ENCODE measurements at places on chromosomes 5 and 9.

GRCh38 chr9:69030851-69031645 lies 4.5 kb upstream of the FXN start:
- DNase-seq = no peak

- DNase-seq = no peak
These were observed 5.2 kb downstream of the SPATA31E1 start for GRCh38 chr9:87887661-87888480.

GRCh38 chr9:251398-251797 lies 36.7 kb downstream of the DOCK8 start:
- no peak for DNase-seq

DNA sequence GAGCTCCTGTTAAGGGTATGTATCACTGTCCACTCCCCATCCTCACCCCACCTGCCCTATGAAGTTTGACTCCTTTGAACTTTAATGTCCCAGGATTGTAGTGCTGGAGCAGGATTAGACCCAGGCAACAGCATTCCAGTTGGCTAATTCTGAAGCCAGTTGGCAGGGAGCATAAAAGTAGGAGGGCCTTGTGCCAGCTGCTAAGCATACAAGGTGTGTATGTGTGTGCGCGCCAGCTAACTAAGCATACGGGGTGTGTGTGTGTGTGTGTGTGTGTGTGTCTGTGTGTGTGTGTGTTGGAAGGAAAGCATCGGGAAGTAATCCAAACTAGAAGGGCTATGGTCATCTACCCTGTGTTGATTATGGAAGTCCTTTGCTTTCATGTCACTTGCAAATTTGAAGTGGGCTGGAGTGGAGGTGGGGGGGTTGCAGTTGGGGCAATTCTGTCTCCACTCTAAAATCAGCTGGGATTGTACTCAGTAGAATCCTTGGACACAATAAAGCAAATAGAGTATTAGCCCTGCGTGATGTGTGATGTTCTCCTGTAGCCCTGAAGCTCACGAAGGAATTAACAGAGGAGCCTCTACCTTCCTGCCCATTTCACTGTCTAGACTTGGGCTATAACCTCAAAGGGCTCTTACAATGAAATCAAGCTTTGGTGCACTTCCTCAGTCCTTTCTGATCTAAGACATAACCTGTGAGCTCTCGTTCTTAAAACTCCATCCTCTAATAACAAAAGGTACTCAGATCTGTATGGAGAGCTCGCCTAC lies 26.9 kb downstream of the HMGCR start:
- DNase-seq = no peak

GRCh38 chr9:2036844-2037243 lies 21.7 kb downstream of the SMARCA2 start:
- DNase-seq = no peak

GRCh38 chr9:76772686-76773445 lies 8.6 kb downstream of the PCA3 start:
- DNase-seq = no peak

DNA sequence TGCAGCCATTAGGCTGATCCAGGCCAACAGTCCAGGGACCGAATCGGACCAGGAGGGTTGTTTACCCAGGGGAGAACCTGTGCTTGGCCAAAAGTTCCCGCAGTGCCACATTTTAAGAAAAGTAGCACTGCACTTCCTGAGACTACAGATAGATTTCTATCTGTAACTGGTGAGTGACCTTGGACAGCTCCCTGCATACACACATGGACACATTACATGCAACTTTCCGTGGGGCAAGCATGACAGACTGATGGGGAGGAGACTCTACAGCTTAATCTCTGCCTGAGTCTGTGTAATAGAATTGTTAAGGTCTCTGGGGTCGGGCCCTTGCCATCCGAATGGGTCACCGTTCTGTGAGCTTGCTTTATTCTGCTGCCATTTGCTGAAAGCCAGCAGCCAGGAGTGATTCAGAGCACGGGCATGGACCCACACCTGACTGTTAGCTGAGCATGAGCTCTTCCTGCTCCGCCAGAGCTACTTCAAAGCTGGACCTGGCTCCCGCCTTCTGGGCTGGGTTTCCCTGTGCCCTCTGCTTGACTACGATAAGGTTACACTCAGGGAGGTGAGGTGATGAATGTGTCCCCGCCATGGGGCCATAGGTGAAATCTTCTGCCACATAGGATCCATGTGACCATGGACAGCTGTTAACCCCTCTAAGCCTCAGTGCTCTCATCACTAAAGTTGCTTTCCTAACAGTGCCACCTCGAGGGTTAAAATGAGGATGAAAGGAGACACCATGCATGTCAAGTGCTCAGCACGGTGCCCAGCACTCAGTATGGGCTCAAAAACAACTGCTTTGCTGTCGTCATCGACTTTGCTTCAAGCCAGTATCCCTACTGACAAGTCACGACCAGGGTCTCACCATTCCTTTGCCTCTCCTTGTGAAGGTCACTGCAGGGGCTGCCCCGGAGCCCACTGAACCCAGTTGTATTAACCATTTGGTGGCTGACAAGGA lies 200.0 kb downstream of the MELK start:
- DNase-seq = no peak

DNA sequence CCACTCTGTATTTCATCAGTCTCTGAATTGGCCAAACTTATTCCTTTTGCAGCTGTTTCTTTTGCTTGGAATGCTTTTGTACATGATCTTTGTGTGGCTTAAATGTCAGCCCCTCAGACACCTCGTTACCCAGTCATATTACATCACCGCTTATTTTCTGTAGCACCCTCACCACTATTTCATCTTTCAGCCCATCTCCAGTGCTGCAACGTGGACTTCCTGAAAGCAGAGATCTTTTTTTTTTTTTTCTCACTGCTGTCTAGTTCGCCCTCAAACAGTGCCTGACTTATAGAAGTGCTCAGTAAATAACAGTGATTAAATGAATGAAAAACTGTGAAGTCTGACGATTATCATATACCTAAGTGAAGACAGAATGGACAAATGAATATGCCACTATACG lies 835 bp downstream of the SRA1 start:
- DNase-seq = no peak

GRCh38 chr9:70079417-70080037 lies 35.9 kb downstream of the MAMDC2 start:
- no peak for DNase-seq

DNA sequence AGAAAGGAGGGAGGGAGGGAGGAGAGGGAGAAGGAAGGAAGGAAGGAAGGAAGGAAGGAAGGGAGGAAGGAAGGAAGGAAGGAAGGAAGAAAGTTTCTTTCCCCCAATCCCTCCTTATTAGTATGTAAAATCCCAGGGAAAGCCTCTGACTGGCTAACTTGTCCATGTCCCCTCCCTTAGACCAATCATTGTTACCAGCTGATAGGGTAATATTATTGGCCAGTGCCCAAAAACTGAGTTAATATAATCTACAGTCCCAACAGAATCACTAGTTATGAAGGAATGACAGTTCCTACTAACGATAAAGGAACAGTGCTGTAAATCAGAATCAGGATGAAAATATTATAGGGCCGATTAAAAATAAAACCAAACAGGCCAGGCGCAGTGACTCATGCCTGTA lies 53.6 kb upstream of the CCNG1 start:
- no peak for DNase-seq

DNA sequence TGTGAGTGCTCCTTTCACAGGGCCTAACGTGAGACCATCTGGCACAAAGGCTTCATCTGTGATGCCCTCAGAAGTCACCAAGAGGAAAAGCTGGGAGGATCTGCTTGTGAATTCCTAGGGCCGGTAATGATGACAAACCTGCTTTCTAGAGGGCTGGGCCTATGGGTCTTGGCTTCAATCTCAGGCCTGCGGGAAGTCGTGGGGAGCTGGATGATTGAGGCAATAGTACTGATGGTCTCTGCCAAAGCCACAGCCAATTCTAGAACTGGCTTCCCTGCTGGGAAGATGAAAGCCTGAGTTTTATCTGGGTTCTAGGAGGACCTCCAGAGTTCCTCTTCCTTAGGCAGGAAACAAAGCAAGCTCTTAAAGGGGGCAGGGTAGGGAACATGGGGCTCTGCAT lies 102.7 kb downstream of the TMEM215 start:
- DNase-seq = no peak

GRCh38 chr9:83270116-83270515 lies 207.2 kb upstream of the RASEF start:
- DNase-seq = no peak

GRCh38 chr9:16099732-16100536 lies 547.1 kb downstream of the CCDC171 start:
- DNase-seq = no peak

DNA sequence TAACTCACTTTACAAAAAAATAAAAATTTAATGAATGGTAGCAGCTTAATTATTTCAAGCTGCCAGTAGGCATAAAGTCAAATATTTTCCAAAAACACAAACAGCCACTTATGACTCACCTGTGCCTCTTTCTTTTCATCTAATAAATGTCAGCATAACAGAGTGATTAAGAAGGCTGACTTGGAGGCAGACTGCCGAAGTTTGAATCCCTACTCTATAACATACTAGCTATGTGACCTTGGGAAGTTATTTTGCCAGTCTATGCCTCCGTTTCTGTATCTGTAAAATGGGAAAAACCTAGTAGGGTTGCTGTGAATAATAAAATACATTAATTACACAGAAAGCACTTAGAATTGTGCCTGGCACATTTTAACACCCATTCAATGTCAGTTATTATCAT lies 33.8 kb downstream of the FANCC start:
- DNase-seq = no peak

GRCh38 chr5:84213861-84214260 lies 170.8 kb downstream of the EDIL3 start:
- no peak for DNase-seq

DNA sequence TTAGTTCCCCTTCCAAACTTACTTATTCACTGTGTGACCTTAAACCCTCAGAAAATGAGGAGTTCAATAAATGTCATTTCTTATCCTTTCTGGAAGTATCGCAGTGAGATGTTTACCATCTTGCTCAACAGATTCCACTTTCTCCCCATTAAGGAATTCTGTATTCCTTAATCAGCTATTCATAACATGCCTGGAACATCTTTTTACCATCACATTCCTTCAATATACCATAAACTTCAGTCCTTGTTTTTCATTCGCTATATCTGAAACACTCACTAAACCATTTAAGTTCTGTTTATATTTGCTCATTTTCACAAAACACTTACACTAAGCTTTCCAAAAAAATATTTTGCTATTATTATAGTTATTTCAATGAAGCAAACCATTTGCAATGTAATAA lies 1158.6 kb downstream of the CDH12 start:
- DNase-seq = no peak

DNA sequence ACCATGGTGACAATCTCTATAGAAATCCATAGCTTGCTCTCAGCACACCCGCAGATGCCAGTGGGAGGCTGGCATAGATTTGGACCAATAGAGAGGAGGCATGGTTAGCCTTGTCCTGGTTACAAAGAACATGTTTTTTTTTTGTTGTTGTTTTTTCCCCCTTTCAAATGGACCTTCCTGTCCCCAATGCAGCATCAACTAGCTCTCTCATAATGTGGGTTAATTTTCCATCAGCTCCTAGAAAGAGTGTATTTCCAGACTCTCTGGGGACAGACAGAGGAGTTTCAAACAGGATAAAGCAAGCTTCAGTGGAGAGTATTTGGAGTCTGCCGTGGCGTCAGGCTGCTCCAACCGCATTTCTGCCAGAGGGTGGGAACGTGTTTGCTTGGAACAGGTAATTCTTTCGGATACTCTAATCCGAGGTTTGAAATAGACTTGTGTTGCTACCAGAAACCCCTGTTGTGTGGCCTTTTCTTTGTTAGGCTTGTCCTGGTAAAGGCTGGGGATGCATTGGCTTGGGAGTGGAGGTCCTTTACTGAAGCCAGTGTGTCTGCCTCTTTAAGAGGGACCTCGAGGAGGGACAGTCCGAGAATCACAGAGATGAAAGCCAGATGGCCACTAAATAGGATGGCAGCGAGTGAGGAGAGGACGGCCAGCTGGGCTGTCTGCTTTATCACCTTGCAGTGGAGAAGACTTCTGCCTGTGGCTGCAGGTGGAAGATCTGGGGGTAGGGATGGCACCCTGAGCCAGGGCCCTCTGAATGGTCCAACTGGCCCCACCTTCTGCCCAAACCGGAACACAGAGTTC lies 130.5 kb upstream of the CPEB4 start:
- DNase-seq = no peak

- DNase-seq = peak; percentile 63
These were observed 4.3 kb downstream of the PRRC2B start for GRCh38 chr9:131398204-131398603.

GRCh38 chr9:89993678-89994630 lies 389.1 kb downstream of the GADD45G start:
- DNase-seq = no peak

DNA sequence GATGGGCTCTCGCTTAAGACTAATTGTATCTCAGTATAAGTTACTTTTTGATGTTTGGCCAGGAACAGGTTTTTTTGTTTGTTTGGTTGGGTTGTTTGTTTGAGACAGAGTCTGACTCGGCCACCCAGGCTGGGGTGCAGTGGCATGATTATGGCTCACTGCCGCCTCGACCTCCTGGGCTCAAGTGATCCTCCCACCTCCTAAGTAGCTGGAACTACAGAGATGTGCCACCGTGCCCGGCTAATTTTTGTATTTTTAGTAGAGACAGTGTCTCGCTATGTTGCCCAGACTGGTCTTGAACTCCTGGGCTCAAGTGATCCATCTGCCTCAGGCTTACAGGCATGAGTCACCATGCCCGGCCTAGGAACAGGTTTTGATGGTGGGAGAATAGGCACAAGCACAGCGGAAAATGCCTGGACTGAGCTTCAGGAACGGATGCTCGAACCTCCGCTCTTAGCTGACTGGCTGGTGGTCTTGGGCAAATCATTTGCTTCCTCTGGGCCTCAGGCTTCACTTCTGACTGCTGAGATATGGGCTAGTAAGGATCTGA lies 11.4 kb upstream of the SYNPO start:
- DNase-seq = no peak

DNA sequence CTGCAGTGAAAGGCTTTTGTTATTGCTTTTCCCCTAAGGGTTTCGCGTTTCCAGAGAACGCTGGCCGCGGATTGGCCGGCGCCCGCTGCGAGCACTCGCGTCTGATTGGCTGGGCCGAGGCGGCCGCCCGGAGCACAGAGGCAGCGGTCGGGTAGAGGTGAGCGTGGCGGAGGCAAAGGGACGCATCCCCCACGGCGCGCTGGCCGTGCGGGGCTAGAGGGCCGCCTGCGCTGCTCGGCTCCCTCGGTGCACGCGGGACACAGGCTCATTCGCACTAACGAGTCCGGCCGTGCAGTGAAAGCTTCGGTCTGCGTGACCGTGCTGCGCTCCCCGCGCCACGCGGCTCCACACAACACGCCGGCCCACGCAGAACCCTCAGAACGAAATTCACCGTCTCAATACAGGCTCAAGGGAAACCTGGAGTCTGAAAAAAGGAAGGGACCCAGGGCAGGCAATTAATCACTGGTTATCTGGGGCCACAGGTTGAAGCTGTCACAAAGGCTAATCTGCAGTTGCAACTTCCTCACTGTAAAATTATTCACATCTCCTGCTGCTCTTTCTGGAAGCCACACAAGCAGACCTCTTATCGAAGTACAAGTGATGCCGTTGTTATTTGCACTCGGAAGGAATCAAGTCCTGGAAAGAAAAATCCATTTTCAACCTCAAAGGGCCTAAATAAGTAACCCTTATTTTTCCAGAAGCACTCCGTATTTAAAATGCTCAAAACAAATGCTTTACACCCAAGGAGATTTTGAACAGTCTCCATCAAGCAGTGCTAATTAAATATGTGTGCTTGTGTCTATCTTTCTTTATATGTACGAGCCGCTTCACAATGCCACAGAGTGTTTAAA lies 94.6 kb downstream of the ZNF608 start:
- no peak for DNase-seq
